ENCODE measurements at places on chromosomes 11 and 22. TPM values are rescaled to one million over a fixed set of nuclear protein-coding genes. Genes with fewer than 3 reads are reported as not detected.

The CUL5 gene
- total RNA-seq: 49.1 TPM

DNA sequence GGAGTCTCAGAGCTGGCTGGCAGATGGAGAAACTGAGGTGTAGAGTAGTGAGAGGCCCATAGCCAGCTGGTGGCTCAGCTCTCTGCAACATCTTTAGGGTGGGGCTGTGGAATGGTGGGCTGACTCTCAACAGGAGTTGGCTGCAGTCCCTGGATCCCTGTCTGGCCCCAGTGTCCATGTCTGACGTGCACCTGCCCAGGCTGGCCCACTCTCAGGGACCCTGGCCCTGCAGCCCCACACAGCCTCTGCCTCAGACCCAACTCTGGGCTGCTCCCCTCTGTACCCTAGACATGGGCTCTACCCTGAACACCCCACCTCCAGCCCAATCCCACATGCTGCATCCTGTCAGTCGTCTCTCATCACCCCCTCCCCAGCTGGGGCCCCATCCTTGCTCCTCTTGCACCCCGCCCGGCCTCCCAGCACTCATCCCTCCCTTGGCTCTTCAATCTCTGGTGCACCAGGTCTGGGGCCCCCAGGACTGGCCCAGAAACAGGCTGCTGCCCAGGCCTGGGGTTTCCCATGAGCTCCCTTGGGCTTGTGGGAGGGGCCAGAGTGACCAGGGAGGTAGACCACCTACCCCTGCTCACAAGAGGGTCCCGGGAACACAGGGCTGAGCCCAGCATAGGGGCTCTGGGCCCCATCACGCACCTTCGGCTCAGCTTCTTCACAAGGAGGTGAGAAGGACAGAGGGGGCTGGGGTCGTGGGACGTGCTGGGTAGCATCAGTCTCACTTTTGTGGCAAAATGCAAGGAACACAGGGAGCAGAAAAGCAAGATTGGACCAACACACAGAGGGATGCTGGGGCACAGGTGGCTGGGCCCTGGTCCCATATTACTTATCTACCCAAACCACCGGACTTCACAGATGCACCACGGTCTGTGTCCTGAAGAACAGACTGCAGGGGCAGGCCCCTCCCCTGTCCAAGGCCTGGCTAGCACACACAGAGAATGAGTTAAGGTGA is 31.5 kb downstream of the ARVCF start:
- no peak overlapping the region for H3K4me3 ChIP-seq
- H3K27ac ChIP-seq: peak overlapping the region; percentile 40
- no peak for DNase-seq
- H3K4me1 ChIP-seq: peaks cover 18% of the 10 kb centered on the region
- H3K27me3 ChIP-seq: no peaks in the 10 kb centered on the region
- peaks cover 6% of the 10 kb centered on the region for H3K36me3 ChIP-seq

DNA sequence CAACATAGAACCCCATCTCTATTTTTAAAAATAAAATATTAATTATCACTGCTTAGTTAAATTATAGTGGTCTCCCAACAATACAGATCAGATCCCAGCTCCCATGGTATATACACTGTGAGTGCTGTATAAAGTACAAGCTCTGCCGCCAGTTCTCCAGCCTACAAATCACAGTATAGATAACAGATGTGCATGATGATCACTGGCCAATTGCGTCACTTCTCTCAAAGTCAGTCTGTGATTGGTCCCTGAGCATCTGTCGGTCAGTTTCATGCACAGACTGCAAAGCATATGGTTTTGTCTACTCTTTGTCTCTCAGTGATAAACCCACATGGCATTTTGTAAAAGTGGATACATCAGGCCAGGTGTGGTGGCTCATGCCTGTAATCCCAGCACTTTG is 15.7 kb downstream of the PPARA start:
- peaks cover 24% of the 10 kb centered on the region for H3K4me1 ChIP-seq
- H3K4me3 ChIP-seq: no peak overlapping the region
- peaks cover 14% of the 10 kb centered on the region for H3K36me3 ChIP-seq
- no peak overlapping the region for H3K27ac ChIP-seq
- DNase-seq: no peak
- H3K27me3 ChIP-seq: no peaks in the 10 kb centered on the region

GRCh38 chr11:14727746-14728145 is 84.1 kb downstream of the PDE3B start:
- H3K4me3 ChIP-seq: no peak overlapping the region
- H3K27me3 ChIP-seq: no peaks in the 10 kb centered on the region
- no peaks in the 10 kb centered on the region for H3K4me1 ChIP-seq
- no peaks in the 10 kb centered on the region for H3K36me3 ChIP-seq

DNA sequence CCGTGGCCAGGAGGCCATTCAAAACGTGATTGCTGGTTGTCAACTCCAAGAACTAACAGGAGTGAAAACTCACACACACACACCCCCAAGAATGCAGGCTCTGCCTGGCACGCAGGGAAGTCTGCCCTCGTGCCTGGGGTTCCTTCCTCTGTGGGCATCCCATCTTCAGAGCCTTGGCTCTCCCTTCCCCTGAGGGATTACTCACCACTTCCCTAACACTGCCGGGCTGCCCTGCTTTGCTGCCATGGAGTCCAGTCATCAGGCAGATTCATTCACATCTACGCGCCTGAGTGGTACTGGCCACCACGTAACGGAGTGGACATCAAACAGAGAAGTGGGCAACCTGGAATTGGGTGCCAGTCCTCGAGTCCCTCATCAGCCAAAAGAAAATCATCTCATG is 120.7 kb upstream of the TMEM45B start:
- H3K27me3 ChIP-seq: no peaks in the 10 kb centered on the region
- H3K4me3 ChIP-seq: no peak overlapping the region
- no peak for DNase-seq
- H3K4me1 ChIP-seq: no peaks in the 10 kb centered on the region
- no peak overlapping the region for H3K27ac ChIP-seq

- H3K36me3 ChIP-seq: no peaks in the 10 kb centered on the region
- H3K4me1 ChIP-seq: no peaks in the 10 kb centered on the region
- H3K4me3 ChIP-seq: no peak overlapping the region
- no peak for DNase-seq
Observed at GRCh38 chr11:35066783-35067423, 72.1 kb upstream of the CD44 start.

DNA sequence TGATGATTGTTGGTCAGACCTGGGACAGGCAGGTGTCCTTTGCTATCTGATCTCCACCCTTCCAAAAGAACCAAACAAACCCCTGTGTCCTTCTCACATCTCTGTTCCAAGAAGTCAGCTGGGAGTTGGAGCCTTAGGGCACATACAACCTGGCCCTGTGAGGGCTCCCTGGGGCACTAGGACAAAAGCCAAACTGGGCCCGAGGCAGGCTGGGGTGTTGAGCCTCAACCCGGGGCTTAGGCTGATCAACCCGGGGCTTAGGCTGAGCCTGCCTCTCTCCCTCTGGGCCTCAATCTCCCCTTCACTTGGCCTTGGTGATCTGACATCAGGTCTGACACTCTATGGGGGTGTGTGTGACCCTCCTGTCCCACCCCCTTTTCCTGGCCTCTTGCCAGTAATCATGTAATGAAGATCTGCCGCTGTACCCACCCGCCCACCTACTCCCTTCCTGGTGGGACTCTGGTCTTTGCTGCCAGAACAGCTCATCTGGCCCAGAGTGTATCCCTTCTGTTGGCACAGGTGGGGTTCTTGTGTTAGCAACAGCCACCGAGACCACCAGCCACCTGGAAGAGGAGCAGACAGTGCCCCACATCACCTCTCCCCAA is 22.8 kb upstream of the UVRAG start:
- no peaks in the 10 kb centered on the region for H3K27me3 ChIP-seq
- H3K4me3 ChIP-seq: no peak overlapping the region
- no peaks in the 10 kb centered on the region for H3K36me3 ChIP-seq
- no peak overlapping the region for H3K27ac ChIP-seq
- no peaks in the 10 kb centered on the region for H3K4me1 ChIP-seq

Data from stomach (tissue), 19 donors.